ENCODE measurements at places on chromosomes 7 and 10.

- no peak for DNase-seq
These were observed 32.7 kb downstream of the FANK1 start for GRCh38 chr10:125928928-125929585.

DNA sequence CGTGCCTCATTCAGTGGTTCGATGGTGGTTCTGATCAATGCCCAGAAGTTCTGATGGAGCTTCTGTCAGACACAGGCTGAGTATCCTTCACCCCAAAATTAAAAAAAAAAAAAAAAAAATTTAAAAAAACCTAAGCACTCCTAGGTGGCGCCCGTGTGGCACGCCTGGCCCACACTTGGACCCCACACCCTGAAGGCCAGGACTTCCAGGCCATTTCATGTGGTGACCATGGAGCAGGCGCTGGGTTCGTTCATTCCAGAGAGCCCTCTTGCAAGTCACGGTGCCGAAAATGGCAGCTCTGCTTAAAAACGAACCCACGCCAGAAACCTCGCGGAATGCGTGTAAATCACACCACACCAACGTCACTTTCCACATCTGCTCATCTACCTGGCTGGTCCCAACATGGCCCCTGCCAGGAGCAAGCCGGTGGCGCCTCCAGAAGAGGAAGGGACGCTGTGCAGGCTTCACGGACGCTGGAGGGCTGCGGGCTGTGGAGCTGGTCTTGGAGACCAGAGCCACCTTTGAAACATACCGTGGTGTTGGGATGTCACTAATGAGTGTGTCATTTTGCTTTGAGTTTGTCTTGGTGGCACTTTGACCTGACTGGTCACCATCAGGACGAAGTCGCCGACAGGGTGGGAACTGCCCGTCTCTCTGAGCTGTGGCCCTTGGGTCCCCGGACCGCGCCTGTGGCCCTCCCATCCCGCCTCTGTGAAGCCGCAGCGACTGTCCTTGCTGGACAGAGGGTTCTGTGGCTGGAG lies 46.0 kb upstream of the PRKAR1B start:
- no peak for DNase-seq

DNA sequence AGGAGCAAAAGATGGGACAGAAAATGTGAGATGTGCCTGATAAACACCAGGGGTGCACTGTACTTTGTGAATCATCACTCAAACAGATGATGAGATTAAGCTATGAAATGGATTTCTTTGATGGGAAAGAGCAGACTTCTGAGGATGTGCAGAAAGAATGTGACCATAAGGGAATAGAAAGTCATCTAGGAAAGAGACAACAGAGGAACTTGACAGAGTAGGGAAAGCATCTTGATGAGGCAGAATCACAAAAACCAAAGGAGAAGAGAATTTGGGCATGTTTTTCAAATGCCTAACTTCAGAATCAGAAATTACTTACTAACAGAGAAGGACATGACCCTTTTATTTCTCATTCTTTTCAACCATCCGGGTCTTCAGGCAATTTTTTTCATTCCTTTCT lies 82.4 kb upstream of the LRRTM3 start:
- DNase-seq = no peak

DNA sequence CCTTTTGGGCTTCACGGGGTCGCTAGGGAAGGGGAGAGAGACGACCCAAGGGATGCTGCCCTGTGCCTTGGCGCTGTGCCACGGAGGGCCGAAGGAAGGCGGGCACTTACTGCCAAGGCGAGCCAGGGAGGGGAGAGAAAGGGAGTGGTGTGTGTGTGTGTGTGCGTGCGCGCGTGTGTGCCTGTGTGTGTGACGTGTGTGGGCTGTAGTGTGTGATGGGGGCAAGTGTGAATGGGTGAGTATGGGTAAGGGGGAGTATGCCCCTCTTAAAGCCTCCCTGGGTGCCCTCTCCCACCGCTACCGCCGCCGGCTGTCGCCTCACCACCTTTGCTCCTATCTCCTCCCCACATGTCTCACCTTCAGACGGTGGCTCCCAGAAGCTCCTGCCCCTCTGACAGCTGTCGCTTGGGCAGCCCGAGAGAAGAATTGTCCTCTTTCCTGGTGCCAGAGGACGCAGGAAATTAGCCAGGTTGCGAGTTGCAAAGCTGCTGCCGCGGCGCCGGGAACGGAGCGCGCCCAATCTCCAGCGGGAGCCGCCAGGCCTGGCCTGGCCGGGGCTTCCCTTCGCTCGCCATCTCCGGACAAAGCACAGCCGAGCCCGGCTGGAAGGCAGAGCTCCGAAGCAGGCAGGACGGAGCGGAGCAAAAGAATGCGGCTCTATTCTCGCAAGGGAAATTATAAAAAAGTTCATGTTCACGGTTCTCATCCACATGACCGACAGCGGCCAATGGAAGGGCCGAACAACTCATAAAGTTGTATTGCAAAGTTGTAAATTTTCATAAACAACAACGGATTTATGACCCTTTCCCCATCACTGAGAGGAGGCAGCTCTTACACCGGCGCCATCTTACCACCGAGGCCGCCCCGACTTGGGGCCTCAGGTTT lies at the start of gene HOXA3:
Gene HOXA3, minus strand, starts transcription at position 653 of the 885 bp plus-strand sequence. CDS start 41,943 bp downstream, outside the sequence.
- DNase-seq = no peak

DNA sequence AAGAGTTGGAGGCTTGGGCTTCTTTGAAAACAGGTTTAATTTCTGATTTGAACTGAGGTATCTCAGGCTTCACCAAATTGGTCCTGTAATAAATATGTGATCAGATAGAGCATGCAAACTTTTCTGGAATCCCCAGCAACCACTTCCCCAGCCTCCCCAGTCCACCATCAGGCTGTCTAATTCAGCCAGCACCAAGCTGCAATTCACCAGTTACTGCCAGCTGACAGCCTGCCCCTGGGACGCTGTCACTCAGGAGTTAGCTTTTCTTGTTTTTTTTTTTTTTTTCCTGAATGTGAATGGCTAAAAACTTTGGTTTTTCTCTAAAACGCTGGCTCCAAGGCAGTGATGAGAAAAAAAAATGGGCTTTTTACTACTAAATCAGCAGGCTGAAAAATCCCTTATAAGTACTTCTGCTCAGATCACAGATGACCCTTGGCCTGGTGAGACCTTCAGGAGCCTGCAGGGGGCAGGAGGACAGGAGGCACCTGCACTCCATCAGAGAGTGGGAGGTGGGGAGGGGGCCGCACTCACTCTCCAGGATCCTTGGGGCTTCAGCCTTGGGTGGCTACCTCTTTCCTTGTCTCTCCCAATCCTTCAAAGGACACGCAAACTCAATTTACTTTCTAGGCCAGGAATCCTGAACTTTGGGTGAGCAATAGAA lies 349.4 kb downstream of the GATA3 start:
- DNase-seq = no peak

DNA sequence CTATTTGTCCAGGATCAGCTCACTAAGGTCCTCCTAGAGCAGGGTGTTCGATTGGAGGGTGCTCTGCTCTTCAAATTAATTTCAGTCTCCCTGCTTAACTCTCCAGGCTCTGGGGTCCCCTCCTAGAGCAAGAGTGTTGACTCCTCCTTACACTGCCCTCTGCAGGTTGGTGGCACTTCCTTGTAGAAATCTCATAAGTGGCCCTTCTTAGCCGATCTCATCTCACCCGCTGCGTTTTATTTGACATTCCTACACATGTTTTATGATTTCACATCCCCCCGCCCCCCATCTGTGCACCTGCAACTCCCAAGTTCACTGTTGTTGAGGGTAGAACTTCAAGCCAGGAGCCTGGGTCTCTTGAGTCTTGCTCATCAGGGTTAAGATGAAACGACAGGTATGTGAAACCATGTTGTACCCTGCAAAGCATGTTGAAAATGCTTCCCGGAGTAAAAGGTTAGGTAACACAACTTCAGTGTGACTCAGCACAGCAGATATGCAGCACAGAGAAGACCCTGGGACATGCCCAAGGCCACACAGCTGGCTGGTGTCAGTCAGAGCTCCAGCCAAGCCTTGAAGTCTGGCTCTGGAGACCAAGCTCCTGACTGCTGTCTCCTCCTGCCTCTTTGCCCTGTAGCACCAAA lies 171.2 kb downstream of the PRKAG2 start:
- no peak for DNase-seq

All from stimulated activated CD8-positive, alpha-beta memory T cell treated with anti-CD3 and anti-CD28 coated beads, Interleukin-2, amount 100 ng/mL, for 48 hours (primary cell).